Large intestine (tissue), 12 donors: ENCODE measurements at places on chromosomes 4 and X. TPM values are rescaled to one million over a fixed set of nuclear protein-coding genes. Genes with fewer than 3 reads are reported as not detected.

Gene BTK
- 4.3 TPM for polyA plus RNA-seq

GRCh38 chr4:83054928-83055327 is 19.9 kb downstream of the COPS4 start:
- no peak overlapping the region for H3K4me3 ChIP-seq
- peaks cover 48% of the 10 kb centered on the region for H3K36me3 ChIP-seq
- no peak for DNase-seq
- H3K4me1 ChIP-seq, result no peaks in the 10 kb centered on the region
- H3K27me3 ChIP-seq, result no peaks in the 10 kb centered on the region

Gene HMX1
- polyA plus RNA-seq, result not detected

GRCh38 chr4:120855307-120856001 is 67.1 kb downstream of the PRDM5 start:
- no peak for DNase-seq
- no peaks in the 10 kb centered on the region for H3K36me3 ChIP-seq
- no peak overlapping the region for H3K4me3 ChIP-seq
- peak overlapping the region; percentile 21 for H3K27ac ChIP-seq

Gene NAP1L3
- polyA plus RNA-seq, result 8.9 TPM

DNA sequence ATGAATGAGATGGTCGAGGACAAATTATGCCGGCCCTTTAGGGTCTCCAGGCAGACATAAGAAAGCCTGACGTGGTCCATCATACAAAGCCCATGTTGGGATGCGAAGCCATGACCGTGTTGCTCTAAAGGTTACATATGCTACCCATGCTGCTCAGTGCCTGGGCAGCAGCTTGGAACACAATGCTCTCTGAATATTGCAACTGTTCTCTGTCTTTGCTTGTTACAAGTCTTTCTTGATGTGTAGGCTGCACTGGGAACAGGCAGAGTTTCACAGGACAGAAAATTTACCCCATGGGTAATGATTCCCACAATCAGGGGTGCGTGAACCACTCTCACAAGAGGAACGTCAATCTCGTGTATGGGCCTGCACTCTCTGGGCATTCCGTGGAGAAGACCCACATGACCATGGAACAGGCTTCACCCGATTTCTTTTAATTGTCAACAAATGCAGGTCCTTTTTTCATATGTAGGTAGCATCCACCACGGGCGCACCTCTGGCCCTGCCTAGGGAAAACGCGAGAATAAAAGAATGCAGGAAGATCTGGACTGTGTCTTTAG is 66.3 kb downstream of the NBDY start:
- no peak for DNase-seq
- H3K4me1 ChIP-seq, result no peaks in the 10 kb centered on the region
- H3K27ac ChIP-seq, result no peak overlapping the region
- no peak overlapping the region for H3K4me3 ChIP-seq
- H3K36me3 ChIP-seq, result no peaks in the 10 kb centered on the region
- H3K27me3 ChIP-seq, result no peaks in the 10 kb centered on the region

DNA sequence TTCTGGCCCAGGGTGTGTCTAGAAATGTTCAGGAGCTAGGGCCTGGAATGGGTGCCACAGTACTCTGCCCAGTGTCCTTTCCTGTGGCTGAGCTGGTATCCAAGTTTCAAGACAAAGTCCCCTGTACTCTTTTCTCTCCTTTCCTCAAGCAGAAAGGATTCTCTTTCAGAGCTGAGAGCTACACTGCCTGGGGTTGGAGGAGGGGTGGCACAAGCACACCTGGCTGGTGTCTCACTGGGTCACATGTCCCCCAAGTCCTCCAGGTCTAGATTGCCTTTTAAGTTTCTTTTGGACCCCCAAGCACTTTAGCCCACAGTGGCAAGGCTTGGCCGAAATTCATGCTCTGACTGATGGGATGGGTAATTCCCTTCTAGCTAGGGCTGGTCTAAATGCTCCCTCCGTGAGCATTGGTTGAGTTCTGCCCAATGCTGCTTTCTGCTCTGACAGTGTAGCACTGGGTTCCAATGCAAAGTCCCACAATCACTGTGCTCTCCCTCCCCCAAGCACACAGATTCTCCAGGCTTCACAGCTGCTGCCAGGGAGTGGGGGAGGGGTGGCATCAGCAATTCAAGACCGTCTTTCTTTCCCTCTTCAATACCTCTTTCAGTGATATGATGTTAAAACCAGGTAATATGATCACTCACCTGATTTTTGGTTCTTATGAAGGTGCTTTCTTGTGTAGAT is 47.8 kb downstream of the BEX3 start:
- H3K4me1 ChIP-seq, result no peaks in the 10 kb centered on the region
- DNase-seq, result no peak
- no peak overlapping the region for H3K4me3 ChIP-seq
- H3K27me3 ChIP-seq, result no peaks in the 10 kb centered on the region
- H3K27ac ChIP-seq, result no peak overlapping the region

DNA sequence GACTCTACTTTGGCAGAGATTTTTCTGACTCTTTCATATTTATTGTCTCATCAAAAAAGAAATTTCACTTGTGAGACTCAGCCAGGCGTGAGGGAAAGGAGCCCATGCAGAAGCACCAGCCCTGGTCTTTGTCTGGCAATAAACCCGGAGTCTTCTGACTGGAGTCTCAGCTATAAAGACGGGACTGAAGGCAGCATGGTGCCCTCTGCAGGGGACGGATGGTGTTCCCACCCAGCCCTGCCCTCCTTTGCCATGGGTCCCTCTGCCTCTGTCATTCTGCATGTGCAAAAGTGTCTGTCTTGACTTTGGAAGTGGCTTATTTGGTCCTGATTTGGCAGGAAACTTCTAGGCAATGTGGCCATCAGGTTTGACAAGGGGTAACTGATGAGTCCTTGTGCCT is 14.2 kb downstream of the ZNF185 start:
- no peaks in the 10 kb centered on the region for H3K4me1 ChIP-seq
- no peak for DNase-seq
- H3K27ac ChIP-seq, result no peak overlapping the region
- no peaks in the 10 kb centered on the region for H3K27me3 ChIP-seq

GRCh38 chr4:71222661-71223060 is 116.2 kb upstream of the SLC4A4 start:
- H3K36me3 ChIP-seq, result no peaks in the 10 kb centered on the region
- DNase-seq, result no peak

Gene EPHA5
- 0.72 TPM for polyA plus RNA-seq

Gene TMEM154
- polyA plus RNA-seq, result 0.90 TPM

- peaks cover 2% of the 10 kb centered on the region for H3K36me3 ChIP-seq
- DNase-seq, result no peak
- H3K4me3 ChIP-seq, result no peak overlapping the region
- H3K27ac ChIP-seq, result no peak overlapping the region
These were observed 170.0 kb downstream of the ARHGAP10 start for GRCh38 chr4:147901916-147902315.

GRCh38 chr4:77352192-77352591 is 195.2 kb downstream of the CCNG2 start:
- no peaks in the 10 kb centered on the region for H3K36me3 ChIP-seq
- DNase-seq, result no peak
- no peak overlapping the region for H3K27ac ChIP-seq

Gene SLC39A8
- 8.0 TPM for polyA plus RNA-seq

DNA sequence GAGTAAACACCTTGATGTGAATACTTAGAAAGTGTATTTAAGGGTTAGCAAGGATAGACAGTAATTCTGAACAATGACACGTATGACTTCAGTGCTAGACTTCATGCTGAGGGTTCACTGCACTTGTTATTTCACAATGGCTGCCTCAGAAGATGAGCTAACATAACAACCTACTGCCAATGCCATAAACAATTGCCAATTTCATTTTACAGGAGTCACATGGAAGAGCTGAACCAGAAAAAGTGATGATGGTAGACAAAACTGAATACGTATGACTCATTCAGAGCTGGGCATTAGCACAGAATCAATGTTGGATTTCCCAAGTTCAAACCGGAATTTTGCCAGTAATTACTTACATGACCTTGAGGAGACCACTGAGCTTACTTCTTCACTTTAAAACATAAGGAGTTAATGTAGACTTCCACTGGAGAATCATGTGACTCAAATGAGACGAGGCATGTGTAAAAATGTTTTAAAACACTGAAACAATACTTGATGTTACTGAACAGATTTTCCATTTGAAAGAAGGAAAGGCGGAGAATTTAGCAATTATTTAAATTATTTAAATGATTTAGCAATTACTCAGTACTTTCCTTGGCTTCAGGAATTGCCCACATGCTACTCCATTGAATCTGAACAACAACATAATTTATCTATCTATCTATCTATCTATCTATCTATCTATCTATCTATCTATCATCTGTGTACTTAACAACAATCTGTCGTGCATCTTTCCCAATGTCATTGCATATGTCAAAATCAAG is 868.5 kb upstream of the SLIT2 start:
- H3K36me3 ChIP-seq, result no peaks in the 10 kb centered on the region
- no peaks in the 10 kb centered on the region for H3K4me1 ChIP-seq
- no peak overlapping the region for H3K4me3 ChIP-seq
- no peak overlapping the region for H3K27ac ChIP-seq

Gene PABPC5
- polyA plus RNA-seq, result 1.9 TPM

DNA sequence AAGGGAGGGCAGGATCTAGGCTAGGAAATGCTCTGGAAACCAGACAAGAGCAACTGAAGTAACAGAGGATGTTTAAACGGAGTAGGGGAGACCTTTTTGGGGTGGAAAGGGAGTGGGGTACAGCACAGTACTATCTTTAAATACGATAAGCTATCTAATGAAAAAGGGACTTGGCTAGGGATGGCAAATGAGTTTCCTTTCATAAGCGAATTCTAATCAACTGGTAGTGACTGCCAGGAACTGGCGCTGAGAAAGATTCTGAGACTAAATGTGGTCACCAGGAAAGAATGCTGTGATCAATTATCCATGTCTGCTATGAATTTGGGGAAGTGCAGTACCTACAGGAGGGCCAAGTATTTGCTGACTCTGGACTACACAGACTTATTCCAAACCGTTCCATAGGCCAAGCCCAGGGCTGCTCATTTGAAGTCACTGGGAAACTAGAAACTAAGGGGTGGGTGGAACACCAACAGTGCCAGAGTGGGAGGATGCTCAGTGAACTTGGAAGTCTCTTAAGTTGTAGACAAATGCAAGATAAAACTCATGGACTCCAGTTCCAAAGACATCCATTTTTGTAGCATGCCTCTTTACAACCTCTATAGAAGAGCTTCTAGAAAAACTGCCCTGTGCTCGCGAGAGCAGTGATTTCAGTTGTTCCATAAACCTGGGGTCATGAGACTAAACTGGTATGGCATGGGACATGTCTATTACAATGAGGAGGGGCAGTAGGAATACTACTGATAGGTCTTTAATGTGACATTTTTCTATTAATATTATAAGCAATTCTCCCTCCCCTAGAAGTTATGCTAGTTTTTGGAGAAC is 2.0 kb downstream of the TRAPPC2 start:
- DNase-seq, result no peak
- H3K4me3 ChIP-seq, result no peak overlapping the region
- H3K4me1 ChIP-seq, result peaks cover 6% of the 10 kb centered on the region
- no peaks in the 10 kb centered on the region for H3K27me3 ChIP-seq
- peaks cover 2% of the 10 kb centered on the region for H3K36me3 ChIP-seq

- peaks cover 12% of the 10 kb centered on the region for H3K36me3 ChIP-seq
- no peaks in the 10 kb centered on the region for H3K4me1 ChIP-seq
- H3K4me3 ChIP-seq, result no peak overlapping the region
- no peaks in the 10 kb centered on the region for H3K27me3 ChIP-seq
- H3K27ac ChIP-seq, result no peak overlapping the region
These were observed 47.1 kb downstream of the ALG13 start for GRCh38 chrX:111728096-111728495.

DNA sequence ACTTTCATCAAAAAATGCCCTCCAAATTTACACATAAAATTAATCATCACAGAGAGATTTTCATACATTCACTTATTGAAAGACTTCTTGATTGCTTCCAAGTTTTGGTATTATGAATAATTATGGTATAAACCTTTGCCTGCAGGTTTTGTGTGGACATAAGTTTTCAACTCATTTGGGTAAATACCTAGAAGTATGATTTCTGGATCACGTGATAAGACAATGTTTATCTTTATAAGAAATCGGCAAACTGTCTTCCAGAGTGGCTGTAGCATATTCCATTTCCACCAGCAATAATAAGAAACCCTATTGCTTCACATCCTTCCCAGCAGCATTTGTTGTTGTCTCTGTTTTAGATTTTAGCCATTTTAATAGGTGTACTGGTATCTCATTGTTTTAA is 1507.0 kb upstream of the IGFBP7 start:
- H3K4me1 ChIP-seq, result no peaks in the 10 kb centered on the region
- H3K27ac ChIP-seq, result no peak overlapping the region
- DNase-seq, result no peak
- H3K27me3 ChIP-seq, result no peaks in the 10 kb centered on the region
- H3K4me3 ChIP-seq, result no peak overlapping the region

- no peak overlapping the region for H3K4me3 ChIP-seq
- no peak for DNase-seq
- no peaks in the 10 kb centered on the region for H3K27me3 ChIP-seq
- H3K4me1 ChIP-seq, result no peaks in the 10 kb centered on the region
These were observed 8.2 kb downstream of the PAPSS1 start for GRCh38 chr4:107711831-107712230.

DNA sequence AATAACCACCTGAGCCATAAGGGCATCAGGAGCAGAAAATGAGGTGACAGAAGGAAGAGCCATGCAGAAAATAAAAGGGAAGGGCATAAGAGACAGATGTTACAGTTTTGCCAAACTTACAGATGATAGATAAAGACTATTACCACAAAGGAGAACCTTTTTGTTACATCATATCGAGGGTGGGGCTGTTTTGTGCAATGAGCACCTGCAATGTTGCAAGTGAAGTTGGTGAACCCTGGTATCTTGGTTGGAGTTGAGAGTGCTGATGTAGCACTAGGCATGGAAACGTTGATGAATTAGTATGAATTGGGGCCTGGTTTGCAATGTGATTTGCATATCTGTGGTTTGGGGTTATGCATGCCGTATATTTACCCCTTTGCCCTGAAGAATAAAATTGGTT is 119.8 kb upstream of the TEX13D start:
- H3K36me3 ChIP-seq, result no peaks in the 10 kb centered on the region
- H3K27ac ChIP-seq, result no peak overlapping the region
